ENCODE measurements at places on chromosomes 11 and 22. TPM values are rescaled to one million over a fixed set of nuclear protein-coding genes. Genes with fewer than 3 reads are reported as not detected.

Gene RAD9A
- 23.6 TPM for total RNA-seq

Gene SLC25A45
- total RNA-seq = 35.6 TPM

Gene SYCE3
- total RNA-seq = not detected

Gene MMP3
- total RNA-seq = 1.8 TPM

Gene CCDC82
- 116 TPM for total RNA-seq

Measured in upper lobe of left lung (tissue), 6 donors.